ENCODE measurements at places on chromosomes 4 and X.

- DNase-seq = no peak
Observed at GRCh38 chr4:105140684-105141490, 5.8 kb upstream of the TET2 start.

- peak; percentile 6 for DNase-seq
Observed at GRCh38 chr4:54099287-54099747, 646 bp upstream of the GSX2 start.

- no peak for DNase-seq
Observed at GRCh38 chrX:2474280-2474962, 26.4 kb downstream of the DHRSX start.

DNA sequence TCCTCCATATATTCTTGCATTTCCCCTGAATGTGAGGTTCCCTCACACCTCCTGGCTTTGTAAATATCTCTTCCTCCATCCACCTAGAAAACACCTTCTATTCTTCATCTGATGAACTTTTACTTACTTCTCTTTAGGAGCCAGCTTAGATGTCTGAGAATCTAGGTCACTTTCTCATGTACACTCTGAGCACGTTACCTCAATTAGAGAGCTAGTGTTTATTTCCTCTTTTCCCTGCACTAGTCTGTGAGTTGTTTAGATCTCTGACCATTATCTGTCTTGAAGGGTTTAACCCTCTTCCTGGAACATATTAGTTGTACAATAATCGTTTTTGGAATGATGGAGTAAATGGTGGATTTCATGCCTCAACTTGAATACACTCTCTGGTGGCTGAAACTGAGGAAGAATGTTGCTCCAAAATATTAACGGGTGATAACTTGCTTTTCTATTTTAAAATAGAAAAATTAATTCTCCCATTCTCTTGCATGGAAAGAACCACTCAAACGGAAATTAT lies 8.5 kb upstream of the NEIL3 start:
- DNase-seq = no peak

- DNase-seq = peak; percentile 49
Observed at GRCh38 chr4:145732895-145733880, 53.2 kb downstream of the C4orf51 start.

GRCh38 chr4:1988327-1988724 lies 20.4 kb downstream of the NELFA start:
- no peak for DNase-seq

DNA sequence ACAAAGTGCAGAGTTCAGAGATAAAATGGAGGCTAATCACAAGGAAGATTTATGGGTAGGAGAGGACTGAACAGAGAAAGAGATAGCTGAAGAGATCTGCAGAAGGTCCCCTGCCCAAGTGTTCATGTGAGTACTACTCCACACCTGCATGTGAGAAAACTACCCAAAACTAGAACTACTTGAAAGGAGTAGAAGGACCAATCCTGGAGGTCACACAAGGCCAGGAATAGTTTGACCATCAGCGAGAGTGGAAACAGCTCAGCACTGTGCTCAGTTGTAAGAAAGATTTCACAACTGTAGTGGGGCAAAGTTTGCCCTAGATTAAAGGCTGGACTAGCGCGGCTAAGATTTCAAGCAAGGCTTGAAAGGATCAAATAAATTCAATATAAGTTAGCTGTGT lies 422.7 kb upstream of the LCORL start:
- DNase-seq = no peak

GRCh38 chr4:150366487-150366999 lies 215.4 kb upstream of the MAB21L2 start:
- peak; percentile 92 for DNase-seq

DNA sequence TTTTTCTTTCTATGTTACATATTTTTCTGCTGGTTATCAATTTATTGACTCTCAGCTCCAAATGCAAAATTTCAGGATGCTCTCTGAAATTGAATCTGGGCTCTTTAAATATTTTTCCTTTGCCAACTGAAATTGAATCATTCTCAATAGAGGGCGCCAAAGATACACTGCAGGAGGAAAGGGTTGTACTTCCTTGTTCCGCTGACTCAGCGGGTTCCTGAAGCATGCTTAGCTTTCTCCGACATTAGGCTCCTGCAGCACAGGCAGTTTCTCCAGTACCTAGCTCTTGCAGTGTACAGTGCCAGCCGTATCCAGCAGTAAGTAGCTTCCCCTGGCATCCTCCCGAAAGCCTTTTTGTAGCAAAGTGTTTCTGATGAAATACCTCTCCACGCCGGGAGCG lies 28.8 kb upstream of the CFAP47 start:
- peak; percentile 17 for DNase-seq

- no peak for DNase-seq
Observed at GRCh38 chr4:20194123-20195013, 57.3 kb upstream of the SLIT2 start.

DNA sequence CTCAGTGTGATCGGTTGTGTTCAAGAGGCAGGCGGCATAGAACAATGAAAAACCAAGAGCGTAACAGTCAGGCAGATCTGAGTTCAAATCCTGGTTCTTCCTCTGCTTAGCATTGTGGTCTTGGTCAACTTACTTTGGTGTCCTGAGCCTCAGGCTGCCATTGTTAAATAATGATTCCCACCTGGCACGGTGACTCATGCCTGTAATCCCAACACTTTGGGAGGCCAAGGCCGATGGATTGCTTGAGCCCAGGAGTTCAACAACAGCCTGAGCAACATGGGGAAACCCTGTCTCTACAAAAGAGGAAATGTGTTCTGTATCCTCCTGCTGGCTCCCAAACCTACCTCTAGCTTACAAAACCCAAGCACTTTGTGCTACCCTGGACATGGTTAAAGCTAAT lies 129.0 kb upstream of the STX18 start:
- DNase-seq = no peak

GRCh38 chr4:98903963-98904362 lies 25.0 kb downstream of the EIF4E start:
- DNase-seq = no peak

DNA sequence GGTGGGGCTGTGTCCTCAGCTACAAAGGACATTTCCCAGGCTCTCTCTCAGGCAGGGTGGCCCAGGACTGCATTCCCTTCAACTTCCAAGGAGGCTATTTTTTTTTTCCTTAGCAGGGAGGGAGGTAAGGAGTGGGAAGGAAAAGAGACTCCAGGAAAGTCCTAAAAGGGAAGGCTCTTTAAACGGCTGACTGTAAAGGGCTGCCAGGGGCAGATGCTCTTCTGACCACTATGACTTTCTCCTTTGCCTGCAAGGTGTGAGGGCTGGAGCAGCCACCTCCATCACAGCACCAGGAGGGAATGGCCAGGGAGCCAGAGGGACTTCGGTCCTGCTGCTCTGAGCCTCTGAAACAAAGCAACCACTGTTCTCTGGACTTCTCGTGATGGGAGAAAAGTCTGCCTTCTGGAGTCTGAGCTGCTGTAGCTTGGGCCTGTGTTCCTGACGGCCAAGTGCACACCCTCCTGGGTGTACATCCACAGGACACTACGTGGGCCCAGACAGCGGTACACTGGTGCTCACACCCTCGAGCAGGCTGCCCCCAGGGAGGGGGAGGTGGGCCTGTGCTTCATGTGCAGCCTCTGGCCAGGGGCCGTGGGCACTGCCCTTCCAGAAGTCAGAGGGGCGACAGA lies 17.9 kb downstream of the NAT8L start:
- DNase-seq = no peak

GRCh38 chr4:1683261-1683735 lies 815 bp downstream of the FAM53A start:
- no peak for DNase-seq

GRCh38 chr4:16819652-16820051 lies 78.8 kb downstream of the LDB2 start:
- no peak for DNase-seq

- DNase-seq = no peak
Observed at GRCh38 chrX:7637066-7637465, 205.9 kb upstream of the VCX start.

DNA sequence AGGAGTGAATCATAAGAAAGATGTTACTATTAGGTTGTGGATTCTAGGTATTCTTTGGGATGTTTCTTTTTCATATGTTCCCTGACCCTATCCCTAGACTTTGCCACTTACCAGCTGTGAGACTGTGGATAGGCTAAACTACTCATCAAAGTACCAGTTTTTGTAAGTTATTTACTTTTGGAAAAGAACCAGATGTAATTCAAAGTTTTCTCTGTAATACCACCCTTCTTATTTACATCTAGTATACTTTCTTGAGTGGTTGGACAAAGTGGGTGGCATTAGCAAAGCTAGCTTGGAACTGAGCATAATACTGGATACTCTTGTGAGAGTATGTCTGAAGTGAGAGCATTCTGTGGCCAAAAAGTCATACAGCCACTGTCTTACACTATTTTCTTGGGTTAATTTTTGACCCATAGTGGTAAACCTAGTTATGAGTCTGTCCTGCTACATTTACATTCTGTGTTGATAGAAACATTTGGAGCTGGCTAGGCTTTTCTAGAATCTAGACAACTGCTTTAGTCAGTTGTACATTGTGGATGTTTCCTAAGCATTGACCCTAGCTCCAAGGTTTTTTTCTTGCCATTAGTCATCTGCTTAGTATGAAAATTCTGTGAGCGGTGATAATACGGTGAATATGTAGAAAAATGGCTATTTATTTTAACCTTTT lies 41.7 kb downstream of the KDM6A start:
- DNase-seq = no peak

GRCh38 chr4:156799121-156799589 lies 172.4 kb downstream of the PDGFC start:
- no peak for DNase-seq

- no peak for DNase-seq
Observed at GRCh38 chr4:76233083-76233482, 18.4 kb upstream of the FAM47E start.

GRCh38 chr4:168098248-168098717 lies 5.9 kb downstream of the ANXA10 start:
- DNase-seq = no peak

Data from NCI-H2029 treated with DMSO at 0.1 percent for 48 hours (cell line).